Stimulated activated CD8-positive, alpha-beta memory T cell treated with anti-CD3 and anti-CD28 coated beads, Interleukin-15, amount 100 ng/mL, for 4 hours (primary cell): ENCODE measurements at places on chromosomes 6 and 20.

GRCh38 chr6:32597024-32597423 lies 7.4 kb upstream of the HLA-DRB1 start:
- no peak for DNase-seq

- no peak for DNase-seq
Observed at GRCh38 chr20:53757472-53757913, 163.9 kb upstream of the ZNF217 start.

- DNase-seq: no peak
Observed at GRCh38 chr6:12294851-12295536, 4.8 kb downstream of the EDN1 start.

DNA sequence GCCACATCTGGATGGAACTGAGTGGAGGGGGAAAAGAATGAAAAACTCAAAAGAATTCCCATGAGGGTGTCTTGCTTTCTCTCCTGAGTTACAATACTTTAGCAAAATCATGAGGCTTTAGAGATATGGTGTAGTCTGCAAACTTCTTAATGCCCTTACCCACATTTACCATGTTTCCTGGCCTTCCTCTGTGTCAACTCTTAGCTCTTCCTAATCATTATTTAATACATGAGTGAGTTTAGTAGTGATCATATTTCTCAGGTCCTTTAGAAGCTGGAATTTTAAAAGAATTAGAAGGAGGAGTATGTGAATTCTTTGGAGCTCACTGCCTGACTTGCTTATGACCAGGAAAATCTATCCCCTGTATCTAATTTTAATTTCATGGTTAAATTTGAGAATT lies 39.0 kb downstream of the STX11 start:
- DNase-seq: no peak

DNA sequence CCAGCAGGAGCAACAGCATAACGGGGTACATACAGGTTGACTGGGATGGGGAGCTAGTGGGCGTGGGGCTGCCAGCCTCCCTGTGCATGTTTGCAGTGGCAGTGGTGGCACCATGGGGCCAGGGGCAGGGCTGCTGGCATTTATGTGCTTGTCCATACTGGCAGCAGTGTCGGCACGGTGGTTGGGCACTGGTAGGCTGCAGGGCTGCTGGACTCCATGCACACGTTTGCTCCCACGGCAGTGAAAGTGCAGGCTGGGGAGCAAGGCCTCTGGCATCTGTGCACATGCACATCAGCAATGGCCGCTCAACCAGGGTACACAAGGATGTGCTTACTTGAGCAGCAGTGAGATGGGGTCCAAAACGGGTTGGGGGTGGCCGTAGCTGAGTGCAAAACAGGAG lies 159.5 kb upstream of the KHDRBS2 start:
- DNase-seq: no peak

DNA sequence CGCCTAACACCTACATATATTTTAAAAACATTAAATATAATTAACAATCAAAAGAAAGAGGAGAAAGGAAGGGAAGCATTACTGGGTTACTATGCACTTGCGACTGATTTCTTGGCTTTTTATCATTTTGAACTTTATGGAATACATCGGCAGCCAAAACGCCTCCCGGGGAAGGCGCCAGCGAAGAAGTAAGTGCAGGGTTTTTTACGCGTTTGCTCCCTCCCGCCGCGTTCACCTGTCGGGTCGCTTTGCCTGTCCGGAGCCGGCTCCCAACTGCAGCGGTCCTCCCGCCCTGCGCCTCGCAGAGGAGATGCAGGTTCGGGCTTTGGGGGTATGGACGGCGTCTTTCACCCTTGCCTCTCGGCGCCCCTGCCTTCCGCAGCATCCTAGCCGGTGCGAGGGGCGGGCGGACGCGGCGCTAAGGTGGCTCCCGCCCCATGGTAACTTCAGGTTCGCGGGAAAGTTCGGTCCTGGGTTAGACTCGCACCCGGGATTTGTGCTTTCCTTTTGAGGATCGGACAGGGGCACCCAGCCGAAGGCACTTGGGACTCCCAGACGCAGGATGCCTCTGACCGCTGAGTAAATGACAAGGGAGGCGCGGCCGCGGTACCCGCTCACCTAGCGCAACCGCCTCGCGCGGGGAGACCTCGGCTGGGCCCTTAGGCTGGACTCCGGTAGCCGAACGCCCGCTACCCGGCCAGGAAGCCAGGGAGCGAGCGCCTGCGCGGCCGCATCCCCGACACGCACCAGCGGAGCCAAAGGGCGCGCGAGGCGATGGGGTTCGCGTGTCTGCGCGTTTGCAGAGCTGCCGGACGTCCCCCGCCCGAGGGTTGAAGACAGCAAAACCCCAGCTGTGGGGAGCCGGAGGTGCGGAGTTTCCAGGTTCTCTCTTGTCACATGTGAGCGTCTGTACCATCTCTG lies 891 bp downstream of the RSPO3 start:
- no peak for DNase-seq

DNA sequence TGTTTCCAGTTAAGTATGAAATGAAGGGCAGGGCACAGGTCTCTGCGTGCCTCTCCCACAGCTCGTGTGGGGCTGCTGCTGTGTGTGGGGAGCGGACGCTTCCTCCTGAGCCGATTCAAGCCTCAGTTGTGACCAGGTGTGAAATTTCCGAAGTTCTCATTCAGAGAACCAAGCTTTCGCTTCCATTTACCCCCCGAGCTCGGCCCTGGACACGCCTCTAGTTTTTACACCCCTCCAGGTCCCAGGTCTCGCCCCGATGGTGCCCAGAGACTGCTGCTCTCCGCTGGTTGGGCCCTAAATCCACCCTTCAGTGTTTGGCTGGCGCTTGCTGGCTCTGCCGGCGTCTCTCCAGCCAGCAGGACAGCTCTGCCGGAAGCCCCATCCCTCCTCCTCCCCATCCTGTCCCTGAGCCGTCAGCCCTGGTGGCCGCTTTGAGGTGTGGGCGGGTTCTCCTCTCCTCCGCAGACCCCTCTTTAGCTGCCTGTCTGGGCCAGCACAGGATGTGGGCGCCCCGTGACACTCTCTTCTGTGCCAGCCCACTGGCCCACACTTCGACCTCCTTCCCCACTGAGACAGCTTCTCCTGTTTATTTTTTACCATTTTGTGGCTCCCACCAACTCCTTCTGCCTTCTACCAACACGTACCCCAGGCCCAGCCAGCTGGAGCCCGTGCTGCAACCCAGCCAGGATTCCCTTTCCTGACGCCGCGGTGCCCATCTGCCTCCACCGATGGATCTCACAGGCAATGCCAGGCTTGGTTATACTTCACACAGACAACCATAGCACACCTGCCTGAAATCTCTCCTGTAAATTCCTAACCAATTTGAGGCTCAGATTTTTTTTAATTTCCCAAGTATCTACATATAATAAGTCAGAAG lies 142.8 kb downstream of the DLL1 start:
- peak; percentile 53 for DNase-seq

GRCh38 chr6:14791526-14791925 lies 454.3 kb upstream of the JARID2 start:
- no peak for DNase-seq

DNA sequence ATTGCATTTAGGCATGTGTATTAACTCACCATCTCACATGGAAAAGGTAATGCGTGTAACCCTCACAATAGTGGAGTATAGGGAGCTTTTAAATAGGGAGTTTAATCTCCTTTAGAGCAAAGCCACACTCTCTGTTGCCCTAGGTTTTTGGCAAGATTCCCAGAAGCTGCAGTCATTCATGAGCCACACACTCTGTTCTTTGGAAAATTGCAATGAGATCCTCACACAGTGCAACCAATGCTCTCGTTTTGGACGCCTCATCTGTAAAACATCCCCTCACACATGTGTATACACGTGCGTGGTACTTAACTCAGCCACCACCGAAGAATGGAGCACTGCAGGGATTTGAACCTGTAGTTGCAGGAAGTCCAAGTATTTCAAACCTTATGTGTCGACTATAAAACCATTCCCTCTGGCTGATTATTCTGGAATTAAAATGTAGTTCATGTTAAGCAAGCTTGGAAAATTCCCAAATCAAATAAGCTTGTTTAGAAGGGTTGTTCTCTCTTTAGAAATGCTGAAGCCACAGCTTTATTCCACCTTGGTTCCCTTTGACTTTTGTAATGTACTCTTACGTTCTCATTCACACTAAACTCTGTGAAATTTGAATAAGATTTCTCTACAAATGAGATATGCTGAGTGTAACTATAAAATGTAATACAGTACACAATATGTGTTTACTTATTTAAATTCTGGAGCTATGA lies 489.8 kb upstream of the MANEA start:
- DNase-seq: no peak

- no peak for DNase-seq
Observed at GRCh38 chr6:14017626-14018475, 93.1 kb downstream of the RNF182 start.

DNA sequence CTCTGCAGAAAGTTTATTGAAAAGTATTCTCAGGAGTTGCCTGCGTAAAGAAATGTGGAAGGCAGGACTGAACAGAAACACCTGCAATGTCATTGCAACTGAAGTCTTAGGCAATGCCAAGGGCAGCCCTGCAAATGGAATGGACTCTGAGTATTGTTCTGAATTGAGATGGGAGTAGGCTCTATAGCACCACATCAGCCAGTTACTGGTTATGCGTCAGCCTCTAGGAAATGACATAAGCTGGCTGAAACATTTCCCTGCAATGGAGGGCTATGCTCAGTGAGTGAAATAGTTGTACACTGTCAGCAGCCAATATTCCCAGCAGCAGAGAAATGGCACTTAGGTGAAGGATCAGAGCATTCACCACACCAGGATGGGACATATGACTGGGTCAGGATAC lies 13.8 kb upstream of the GJE1 start:
- no peak for DNase-seq

GRCh38 chr6:143276436-143276835 lies 174.1 kb downstream of the ADAT2 start:
- DNase-seq: no peak

GRCh38 chr6:141415896-141416295 lies 716.8 kb upstream of the GJE1 start:
- no peak for DNase-seq

DNA sequence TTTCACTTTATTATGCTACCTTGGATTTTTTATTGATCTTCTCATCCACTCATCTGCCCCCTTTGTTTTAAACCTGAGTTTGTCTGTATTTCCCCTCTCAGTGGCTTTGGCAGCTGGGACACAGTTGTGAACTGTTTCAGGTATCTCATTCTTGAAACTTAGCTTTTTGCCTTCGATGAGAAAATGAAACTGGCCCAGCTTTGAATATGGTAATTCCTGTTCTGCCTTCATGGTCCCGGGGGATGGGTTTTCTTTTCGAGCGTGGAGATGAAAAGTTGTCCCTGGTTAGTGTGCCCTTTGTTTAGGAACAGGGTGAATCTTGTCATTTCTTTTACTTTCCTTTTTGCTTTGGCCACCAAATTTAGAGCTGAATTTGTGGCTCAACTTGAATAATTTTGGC lies 25.6 kb downstream of the DHX35 start:
- DNase-seq: no peak

DNA sequence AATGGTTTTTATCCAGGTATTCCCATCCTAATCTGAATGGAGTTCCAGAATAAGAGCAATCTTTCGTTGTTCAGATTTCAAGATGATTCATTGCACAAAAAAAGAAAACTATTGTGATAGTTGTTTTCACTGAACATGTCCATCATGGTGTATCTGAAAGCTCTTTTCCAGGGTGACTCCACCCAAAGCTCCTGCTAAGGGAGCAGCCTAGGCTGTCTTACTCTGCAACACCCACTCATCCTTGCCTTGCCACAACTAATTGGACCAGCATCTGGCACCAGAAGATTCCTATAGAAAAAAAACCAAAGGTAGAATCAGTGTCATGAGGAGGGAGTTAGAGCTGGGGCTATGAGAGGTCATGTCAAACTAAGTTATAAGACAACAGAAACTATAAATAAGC lies 7.9 kb upstream of the SYNCRIP start:
- DNase-seq: no peak

DNA sequence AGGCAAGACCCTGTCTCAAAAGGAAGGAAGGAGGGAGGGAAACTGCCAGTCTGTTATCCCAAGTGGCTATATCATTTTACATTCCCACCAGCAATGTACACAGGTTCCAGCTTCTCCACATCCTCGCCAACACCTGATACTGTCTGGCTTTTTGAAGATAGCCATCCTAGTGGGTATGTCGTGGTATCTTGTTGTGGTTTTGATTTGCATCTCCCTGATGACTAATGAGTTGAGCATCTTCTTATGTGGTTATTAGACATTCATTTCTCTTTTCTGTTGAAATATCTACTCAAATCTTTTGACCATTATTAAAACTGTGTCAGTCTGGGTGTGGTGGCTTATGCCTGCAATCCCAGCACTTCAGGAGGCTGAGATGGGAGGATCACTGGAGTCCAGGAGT lies 47.9 kb upstream of the ARID1B start:
- no peak for DNase-seq

- DNase-seq: no peak
Observed at GRCh38 chr6:25004357-25004756, 68.6 kb upstream of the RIPOR2 start.

GRCh38 chr6:111805511-111806164 lies 67.6 kb downstream of the FYN start:
- no peak for DNase-seq

- DNase-seq: no peak
Observed at GRCh38 chr6:105036351-105036750, 79.4 kb downstream of the LIN28B start.

GRCh38 chr6:7148100-7148822 lies 40.5 kb downstream of the RREB1 start:
- DNase-seq: no peak

DNA sequence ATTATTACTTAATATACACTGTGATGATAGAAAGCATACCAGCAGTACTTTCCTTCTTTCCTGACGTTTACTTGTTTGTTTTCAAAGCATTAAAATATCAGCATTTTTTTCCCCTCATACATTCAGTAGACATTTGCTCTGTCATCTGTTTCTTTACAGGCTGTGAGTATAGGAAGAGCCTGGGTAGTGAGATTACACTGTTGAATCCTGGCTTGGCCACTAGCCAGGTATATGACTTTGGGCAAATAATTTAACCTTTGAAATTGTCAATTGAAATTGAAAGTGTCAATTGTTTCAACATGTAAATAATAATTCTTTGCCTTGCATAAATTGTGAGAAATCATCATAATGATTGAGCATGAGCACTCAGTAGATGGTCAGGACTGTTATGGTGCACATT lies 336.2 kb downstream of the CDKAL1 start:
- no peak for DNase-seq

GRCh38 chr20:36344517-36345132 lies 38.5 kb downstream of the DLGAP4 start:
- DNase-seq: no peak

GRCh38 chr20:57007171-57007540 lies 259.3 kb downstream of the BMP7 start:
- no peak for DNase-seq

DNA sequence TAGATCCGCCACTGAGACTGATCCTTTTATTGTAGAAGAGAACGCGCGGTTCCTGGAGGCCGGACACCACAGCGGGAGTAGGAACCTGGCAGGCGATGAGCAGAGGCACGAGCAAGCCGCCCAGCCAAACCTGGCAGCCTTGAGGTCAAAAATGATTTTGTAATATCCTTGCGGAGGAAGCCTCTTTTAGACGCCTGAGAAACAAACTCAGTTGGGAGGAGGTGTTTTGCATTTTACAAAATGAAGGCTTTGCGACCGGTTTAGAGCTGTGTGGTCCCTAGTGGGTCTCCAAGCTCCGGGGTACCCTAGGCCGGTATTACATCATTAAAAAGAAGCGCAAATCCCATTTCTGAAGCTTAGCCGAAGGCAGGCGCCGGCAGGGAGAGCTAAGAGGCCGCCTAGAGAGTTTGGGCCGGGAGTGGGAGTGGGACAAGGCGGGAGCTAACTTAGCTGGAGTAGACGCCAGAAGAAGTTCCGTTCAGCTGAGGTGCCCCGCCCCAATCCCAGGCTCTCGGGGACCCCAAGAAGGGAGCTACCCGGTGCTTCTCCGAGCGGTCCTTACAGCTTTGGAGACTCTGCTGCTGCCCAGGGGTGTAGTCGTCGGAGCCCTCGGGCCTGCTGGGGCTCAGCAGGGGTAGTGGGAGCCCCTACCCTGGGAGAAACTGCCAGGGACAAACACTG lies 1.9 kb upstream of the TBX18 start:
- DNase-seq: no peak
